ENCODE measurements at places on chromosomes 5 and 9. TPM values are rescaled to one million over a fixed set of nuclear protein-coding genes. Genes with fewer than 3 reads are reported as not detected.

PCDHGB7 gene
- 0.44 TPM for total RNA-seq

TAF7 gene
- total RNA-seq: 27.6 TPM

HRCT1 gene
- total RNA-seq: 1.7 TPM

DNA sequence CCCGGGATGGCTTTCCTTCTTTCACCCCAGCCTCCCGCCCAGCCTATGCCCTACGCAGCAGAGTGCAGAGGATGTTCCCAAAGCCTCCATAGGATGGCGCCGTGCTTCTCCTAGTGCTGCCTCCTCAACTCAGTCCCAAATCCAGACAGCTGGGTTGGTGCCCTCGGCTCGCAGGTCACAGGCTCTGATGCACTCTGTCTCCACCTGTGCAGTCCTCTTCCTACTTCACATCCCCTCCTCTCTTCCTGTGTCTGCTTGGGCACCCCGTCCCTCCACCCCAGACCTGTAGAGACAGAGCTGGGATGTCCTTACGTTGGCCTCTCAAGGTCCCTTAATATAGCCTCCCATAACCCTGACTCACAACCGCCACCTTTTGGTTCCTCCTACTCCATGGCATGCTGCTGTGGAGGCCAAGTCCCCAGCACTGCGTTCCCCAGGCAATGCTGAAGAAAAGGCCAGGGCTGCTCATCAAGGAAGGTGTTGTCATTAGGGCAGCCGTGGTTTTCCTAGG, 314.4 kb downstream of the GADD45G start:
- no peak for DNase-seq

DNA sequence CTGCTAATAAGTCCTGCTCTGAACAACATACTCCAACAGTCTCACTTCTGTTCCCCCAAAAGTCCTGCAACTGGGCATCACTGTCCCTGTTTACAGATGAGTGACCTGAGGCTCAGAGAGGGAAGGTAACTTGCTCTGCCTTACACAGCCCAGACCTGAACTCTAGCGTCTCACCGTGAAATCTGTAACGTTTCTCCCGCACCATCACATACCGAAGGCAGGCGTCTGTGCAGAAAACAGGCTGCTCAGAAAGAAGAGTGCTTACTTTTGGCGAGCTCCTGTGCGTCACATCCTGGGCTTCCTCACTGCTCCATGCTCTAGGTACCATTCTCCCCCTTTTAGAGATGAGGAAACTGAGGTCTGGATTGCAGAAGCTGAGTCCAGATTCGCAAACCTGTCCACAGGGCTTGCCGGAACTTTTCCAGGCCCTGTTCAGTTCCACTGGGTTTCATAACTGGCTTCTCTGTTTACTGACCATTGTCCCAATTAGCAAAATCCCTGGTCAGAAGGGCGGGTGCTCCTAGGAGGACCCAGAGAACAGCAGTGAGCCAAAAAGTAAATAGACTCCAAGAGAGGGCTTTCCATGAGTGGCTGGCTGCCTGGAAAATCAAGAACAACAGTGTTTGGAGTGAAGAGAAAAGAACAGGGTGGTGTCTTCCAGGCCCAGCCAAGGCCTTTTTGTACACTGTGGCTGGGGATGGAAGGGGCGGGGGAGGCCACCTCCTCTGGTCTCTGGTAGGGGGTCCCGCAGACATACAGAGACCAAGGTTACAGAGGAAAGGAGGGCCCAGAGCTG, 27.1 kb downstream of the GSN start:
- DNase-seq: no peak

DNA sequence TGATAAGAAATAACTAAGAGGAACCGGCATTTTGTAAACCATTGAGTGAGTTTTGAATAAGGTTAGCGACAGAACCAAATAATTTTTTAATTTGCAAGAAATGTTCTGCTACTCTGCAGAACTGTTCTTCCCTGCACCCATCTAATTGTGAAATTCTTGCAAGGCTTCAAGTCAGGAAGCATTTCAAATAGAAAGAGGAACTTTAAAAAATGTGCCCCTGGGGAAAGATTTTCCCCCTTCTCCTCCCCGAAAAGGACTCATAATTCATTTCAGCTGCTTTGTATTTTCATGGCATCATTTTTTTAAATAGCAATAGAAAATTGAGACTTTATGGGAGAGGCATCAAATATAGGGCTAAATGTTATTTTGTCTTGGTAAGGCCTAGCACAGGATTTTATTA, 180.9 kb upstream of the ANKRD55 start:
- DNase-seq: no peak

GRCh38 chr5:41598011-41598410, 87.6 kb upstream of the PLCXD3 start:
- DNase-seq: no peak

DNA sequence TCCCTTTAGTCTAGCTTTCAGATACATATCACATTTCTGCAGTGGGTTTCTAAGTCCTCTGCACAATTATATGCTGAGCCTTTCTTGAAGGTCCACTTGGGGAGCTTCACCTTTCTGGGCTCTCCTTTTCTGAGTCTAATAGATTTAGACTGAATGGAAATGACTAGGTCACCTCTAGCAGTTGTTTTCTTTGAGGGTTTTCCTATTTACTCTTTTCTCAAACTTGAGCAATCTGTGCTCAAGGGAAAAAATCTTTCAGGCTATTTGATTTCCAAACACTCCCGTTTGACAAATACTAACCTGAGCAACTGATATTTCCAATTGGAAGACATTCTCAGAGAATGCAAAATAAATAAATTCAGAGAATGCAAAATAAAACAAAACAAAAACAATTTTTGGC, 39.0 kb downstream of the ISOC1 start:
- DNase-seq: no peak

DNA sequence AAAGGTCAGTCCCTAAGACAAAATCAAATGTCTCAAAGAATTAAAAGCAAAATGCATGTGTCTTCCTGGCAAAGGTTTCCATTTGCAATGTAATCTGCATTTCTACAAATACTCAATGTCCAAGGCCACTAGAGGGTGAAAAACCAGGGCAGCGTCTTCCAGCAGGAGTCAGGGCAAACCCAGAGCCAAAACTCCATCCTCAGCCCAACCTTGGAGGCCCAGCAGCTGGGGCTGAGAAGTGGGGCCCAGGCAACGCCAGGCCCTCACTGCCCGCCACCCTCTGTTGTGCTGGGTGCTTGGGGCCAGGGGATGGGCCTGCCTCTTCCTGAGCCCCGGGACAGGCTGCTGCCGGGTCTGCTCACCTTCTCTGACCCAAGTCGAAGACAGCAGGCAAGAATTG, 200.1 kb downstream of the PAX5 start:
- no peak for DNase-seq
